ENCODE measurements at places on chromosomes 13 and 19.

GRCh38 chr13:60604058-60604457 is 207.0 kb downstream of the TDRD3 start:
- no peak for DNase-seq

DNA sequence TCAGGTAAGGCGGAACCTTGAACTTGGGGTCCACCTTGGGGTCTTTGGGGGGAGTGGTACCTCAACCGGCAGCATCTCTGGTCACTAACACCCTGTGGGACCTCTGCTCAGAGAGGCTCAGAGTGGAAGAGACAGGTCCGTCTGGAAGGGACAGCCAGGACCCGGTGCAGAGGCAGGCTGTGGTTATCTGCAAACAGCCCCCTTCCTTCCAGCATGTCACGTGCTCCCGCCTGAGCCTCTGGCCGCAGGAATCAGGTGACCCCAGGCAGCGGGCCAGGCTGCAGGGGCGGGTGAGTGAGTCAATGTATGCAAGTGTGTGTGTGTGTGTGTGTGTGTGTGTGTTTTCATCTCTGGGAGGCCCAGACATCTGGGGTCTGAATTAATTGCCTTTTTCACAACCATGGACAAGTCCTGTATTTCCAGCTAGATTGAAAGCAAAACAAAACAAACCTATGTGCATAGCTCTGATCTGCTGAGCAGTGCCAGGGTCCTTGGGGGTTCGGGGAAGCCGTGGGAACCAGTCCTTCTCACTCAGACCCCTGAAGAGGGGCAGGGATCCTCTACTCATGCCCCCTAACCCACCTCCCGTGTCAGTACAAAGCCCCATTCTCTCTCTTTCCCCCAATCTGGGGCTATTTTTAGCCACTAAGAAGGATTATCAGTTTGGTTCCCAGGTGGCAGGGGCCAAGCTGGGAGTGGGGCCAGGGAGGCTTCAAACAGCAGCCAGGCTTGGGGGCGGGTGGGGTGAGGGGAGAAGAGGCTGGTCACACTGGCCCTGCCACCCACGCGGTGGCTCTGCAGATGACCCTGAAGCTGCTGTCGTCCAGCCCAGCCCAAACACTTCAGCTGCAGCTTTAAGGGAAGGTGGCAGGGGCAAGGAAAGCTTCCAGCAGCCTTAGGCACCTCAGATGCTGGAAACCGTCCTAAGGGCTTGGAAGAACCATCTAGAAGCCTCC is 31.4 kb downstream of the CERS4 start:
- DNase-seq: no peak

DNA sequence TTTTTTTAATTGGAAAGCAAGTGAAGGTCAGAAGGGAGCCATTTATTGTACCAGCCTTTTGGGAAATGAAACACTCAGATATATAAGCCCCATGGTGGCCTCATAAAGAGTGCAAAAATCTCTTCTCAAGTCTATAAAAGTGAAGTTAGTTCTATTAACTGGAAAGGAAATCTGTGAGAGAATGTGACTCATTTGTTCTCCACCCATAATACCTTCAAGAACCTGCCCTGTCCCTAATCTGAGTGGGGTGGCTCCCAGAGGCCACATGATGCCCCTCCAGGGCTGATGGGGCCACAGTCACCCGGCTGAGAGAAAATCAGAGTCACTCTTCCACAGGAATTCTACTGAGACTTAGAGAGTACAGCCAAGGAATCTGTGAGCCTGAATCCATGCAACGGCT is 65.8 kb upstream of the SERP2 start:
- no peak for DNase-seq

- DNase-seq: no peak
Measured at GRCh38 chr19:19113040-19113626, 25.1 kb downstream of the TMEM161A start.

DNA sequence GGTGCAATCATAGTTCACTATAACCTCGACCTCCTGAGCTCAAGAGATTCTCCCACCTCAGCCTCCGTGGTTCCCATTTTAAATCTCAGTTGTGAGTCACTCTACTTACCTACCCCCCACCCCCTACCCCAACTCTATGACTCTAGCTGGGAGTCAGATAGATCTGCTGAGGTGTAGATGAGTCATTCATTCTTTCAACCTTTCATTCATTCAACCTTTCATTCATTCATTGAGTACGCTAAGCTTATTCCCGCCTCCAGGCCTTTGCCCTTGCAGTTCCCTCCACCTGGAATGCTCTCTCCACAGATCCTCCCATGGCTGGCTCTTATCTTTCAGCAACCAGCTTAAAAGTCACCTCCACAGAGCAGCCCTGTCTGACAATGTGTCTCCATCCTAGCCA is 1.1 kb upstream of the MAST1 start:
- DNase-seq: no peak

GRCh38 chr13:107733276-107733675 is 482.1 kb downstream of the LIG4 start:
- no peak for DNase-seq

DNA sequence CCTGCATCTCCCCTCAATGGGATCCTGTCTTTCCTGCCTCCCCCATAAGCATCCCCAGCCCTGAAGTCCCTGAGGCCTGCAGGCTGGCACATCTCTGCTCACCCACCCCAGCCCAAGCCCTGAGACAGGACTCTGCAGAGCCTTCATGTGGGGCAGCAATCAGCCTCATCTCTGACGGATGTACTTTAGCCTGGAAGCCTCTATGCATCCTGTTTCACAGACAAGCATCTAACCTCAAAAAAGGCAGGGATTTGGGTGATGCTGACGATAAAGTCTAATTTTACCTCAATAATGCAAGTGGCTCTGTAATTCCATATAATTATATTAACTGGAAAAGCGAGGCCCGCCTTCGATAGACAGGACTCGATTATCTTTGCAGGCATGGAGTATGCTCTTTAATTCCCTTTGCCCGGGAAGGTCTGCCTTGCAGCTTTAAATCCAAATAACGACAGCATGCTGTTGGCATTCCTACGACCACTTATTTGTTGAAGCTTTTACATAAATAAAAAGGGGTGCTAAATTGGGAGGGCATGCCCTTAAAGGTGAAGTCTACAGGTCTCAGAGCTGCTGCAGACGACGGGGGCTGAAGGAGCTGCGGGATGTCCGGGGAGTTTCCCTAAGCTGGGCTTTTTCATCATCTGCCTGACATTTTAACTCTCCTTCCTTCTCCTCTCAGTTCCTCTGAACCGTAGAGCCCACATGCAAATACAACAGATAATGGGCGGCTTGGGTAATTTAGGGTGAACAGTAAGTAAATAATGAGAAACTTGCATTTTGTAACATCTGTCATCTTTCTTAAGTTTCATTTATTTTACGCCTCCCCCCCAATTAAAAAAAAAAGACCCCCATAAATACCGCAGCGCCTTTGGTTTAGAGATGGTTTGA is 211.5 kb downstream of the URI1 start:
- no peak for DNase-seq

- DNase-seq: no peak
Measured at GRCh38 chr19:16850133-16850532, 20.9 kb downstream of the SIN3B start.

GRCh38 chr13:114111577-114111976 is 20.8 kb downstream of the RASA3 start:
- DNase-seq: no peak

DNA sequence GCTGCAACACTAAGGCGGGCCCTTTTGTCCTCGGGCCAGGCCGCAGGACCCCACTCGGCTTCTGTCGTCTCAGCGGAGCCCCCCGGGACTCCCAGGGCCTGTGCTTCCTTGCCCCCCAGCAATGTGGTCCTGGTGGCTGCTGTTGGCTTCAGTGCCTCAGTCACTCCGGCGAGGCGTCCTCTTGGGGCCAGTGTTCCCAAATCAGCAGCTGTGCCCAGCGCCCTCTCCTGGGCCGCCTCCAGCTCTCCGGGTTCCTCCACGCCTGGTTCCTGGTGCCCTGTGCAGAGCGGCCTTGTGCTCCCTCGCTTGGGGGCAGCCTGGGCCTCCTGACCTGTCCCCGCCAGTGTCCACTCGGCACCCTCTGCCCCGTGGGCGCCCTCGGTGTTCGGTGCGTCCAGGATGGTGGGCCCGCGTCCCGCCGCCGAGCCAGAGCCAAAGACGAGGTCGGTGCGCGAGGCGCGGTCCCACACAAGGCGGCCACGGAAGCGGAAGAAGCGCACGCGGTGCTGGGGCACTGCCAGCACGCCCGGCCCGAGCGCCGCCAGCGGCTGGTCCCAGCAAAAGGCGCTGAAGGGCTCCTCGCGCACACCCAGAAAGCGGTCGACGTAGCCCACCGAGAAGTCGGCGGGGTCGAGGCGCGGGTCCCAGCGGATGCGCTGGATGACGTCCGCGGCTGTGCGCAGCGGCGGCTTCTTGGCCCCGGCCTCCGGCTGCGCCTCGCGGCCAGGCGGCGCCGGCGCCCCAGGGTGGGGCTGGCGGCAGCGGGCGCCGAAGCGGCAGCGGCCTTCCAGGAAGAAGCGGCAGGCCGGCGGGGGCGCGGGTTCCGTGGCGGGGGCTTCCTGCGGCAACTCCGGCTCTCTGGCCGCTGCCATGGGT is 685 bp downstream of the LENG9 start:
- no peak for DNase-seq

GRCh38 chr19:8238251-8238650 is 29.1 kb downstream of the CERS4 start:
- no peak for DNase-seq

DNA sequence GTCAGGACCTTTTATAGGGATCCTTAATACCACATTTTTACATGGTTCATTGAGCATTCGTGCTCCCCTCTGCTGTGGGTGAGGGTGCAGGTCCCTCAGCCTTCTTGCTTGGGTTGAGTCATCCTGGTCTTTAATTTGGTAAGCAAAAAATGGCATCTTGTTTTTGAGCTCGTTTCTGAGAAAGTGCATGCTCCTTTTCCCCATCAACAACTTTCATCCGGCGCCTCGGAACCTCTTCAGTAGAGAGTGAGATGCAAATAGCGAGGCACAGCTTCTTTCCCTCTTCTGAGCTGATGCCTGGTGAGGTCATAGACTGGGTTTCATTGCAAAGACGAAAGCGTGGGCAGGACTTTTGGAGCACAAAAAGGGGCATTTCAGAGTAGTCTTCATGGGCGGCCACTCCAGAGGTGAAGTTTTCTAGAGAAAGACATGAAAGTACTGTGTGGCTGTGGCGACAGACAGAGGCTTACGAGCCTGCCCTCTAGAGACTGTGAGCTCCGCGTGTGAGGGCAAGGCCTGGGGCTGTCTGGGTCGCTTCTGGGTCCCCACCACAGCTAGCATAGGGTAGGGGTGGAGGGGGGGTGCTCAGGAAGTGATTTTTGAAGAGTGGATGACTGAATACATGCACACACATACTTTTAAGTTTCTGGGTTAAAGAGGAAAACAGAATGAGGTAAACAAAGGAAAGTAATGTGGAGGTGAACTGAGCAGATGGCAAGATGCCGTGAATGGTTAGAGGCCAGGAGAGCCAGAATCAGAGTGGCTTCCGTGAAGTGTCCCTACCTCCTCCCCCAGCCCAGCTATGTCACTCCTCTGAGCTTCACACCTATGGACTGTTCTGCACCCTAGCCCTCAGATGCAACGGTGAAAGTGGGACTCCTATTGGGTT is 44.3 kb downstream of the BBC3 start:
- DNase-seq: no peak

- no peak for DNase-seq
Measured at GRCh38 chr13:35966024-35966423, 165.2 kb downstream of the DCLK1 start.

Measured in spinal cord (tissue), 10 donors.